8988T (cell line): ENCODE measurements at places on chromosomes 11 and 22.

- no peak for DNase-seq
These were observed 13.8 kb upstream of the FBLN1 start for GRCh38 chr22:45488764-45489370.

DNA sequence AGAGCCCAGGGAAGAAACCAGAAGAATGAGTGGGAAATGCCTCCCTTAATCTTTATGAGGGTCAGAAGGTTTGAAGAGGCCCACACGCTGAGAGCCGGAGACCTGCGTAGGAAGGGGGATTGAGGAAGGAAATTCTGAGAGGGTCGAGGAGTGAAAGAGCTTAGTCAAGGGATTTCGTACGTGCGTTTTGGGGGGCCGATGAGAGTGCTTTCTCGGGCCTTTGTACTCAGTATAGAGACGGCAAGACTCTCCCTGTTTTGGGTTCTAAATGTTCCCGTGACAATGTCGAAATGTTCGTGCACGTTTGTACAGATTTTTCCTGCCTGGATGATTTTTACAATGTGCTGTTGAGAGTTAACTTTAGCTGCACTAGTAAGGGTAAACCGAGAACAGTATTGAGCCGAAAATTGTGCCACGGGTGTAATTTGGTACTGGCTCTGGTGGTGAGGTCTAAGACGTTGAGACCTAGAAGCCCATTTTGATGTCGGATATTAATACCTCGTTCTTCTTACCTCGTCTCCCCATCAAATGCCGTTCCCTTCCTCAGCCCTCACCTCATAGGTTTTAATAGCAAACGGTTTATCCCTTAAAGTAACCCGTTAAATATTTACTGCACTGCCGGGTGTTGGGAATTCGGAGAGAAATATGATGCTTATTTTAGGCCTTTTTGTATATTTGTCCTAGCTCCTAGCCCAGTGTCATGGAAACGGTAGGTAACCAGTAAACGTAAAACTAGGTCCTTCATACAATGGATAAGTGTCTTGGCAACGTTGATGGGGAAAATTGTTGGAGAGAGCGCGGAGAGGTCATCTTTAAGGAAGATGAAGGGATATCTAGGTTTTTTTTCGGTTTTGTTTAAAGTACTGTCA is 734 bp downstream of the C11orf58 start:
- no peak for DNase-seq

GRCh38 chr11:9765320-9766101 is 101.6 kb downstream of the SWAP70 start:
- DNase-seq = no peak

DNA sequence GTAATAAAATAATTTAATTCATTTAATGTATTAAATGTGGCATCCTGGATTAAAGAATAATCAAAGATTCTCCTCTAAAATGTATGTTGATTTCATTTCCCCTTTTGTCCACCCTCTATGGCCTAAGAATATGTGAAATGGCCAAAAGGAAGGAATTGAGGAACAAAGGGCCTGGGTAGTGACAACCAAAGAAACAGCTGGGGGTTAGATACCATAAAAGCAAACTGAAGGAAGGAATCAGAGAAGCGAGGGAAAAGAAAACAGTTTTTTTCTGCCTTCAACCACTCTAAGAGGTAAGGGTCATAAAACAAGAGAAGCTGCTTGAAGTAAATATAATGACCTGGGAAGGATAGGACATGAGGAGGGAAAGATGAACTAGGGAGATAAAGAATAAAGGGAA is 139.3 kb downstream of the FAM76B start:
- no peak for DNase-seq

DNA sequence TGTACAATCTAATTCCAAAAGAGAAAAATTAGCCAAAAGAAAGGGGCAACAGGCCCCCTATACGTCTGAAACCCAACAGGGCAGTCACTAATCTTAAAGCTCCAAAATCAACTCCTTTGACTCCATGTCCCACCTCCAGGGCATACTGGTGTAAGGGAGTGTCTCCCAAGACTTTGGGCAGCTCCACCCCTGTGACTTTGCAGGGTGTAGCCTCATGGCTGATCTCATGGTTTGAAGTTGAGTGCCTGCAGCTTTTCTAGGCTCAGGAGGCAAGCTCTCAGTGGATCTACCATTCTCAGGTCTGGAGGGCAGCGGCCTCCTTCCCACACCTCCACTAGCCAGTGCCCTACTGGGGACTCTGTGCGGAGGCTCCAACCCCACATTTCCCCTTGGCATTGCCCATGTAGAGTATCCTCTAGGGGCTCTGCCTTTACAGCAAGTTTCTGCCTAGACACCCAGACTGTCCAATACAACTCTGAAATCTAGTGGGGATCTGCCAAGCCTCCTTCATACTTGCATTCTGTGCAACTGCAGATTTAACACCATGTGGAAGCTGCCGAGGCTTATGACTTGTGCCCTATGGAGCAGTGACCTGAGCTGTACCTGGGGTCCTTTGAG is 94.5 kb downstream of the TRIM29 start:
- no peak for DNase-seq

- DNase-seq = no peak
These were observed 4.5 kb downstream of the CLMP start for GRCh38 chr11:123190518-123190917.

DNA sequence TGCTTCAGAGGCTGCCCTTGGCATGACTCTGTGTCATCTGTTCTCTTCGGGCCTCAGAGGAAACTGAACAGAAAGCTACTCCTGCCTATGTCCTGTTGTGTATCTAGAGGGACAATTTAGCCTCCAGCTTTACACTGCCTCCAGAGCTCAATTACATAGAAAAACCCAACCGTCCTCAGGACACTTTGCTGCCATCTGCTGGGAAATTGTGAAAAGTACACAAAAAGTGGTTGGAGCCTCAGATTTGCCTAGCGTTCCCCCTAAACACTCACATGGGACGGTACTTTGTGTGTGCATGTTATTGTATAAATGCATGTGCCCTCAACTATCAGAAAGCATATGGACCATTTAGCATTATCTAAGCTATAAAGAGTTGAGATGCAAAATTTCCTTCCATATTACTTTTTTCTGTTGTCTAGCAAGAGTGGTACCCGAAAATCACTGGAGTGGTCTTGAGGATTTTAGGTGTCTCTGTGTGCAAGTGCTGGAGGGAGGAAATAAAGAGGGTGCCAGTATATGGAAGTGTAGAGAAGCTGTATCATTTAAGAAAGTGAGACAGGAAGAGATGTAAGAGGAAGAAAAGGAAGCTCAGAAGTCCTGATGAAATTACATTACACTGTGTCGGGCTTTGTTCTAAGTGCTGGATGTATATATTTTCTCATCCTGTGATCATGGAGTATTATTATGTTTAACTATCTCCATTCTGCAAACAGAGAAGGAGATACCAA is 8.7 kb upstream of the MS4A4E start:
- no peak for DNase-seq

- no peak for DNase-seq
These were observed 455.8 kb downstream of the MIAT start for GRCh38 chr22:27113211-27113635.

- DNase-seq = no peak
These were observed 115.8 kb upstream of the PARVA start for GRCh38 chr11:12261551-12261950.

- no peak for DNase-seq
These were observed 971 bp downstream of the TUBGCP6 start for GRCh38 chr22:50243685-50244419.

DNA sequence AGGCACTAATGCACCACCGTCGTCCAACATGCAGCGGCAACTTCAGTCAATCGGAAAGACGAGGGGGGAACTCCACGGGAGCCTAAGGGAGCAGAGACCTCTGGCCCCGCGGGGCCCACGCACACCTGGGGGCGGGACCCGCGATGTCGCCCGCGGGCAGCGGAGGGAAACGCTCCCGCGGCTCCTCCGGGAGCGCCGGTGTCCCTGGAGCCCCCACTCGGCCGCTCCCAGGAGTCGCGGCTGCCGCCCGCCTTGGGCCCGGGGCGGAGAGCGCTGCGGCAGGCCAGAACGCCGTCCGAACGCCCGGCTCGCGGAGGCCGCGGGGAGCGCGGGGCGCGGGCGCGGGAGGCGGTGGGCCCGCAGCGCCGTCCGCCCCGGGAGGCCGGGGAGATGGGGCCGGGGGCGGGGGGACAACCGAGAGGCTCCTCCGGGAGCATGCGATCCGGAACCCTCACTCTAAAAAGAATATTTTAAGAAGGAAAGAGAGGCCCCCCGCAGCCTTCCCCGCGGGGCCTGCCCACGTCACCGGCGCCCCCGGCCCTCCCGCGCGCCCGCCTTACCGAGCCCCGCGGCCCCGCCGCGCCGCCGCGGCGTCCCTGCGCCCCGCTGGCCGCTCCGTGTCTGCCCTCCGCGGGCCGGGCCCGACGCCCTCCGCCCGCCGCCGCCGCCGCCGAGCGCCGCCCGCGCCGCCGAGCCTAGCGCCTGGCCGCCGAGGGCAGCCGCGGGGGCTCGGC is 86.6 kb upstream of the ARHGAP32 start:
- peak; percentile 44 for DNase-seq

GRCh38 chr11:727281-727701 is 20.0 kb upstream of the TALDO1 start:
- peak; percentile 71 for DNase-seq

GRCh38 chr11:12306830-12307229 is 70.5 kb upstream of the PARVA start:
- no peak for DNase-seq

GRCh38 chr11:86811637-86812321 is 11.4 kb downstream of the PRSS23 start:
- DNase-seq = no peak

DNA sequence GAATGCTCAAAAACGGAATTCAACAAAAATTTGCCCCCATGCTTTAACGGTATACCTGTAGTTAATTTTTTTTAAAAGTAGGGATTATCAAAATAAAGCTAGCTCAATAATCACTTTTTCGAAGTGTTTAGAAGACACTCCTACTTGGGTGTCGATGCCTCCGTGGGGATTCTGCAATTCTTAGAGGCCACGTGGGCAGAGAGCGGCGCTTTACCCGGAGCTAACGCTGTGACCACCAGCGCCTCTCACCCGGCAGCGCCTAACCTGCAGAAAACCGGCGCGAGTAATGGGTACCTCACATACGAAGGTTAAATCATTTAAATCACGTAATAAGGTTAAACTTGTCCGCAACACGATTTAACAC is 583 bp downstream of the TAF1D start:
- DNase-seq = peak; percentile 22

- peak; percentile 38 for DNase-seq
These were observed 14.5 kb upstream of the MB start for GRCh38 chr22:35631597-35631996.

- no peak for DNase-seq
These were observed 74.1 kb downstream of the PIWIL4 start for GRCh38 chr11:94641167-94641761.

- DNase-seq = no peak
These were observed 111.2 kb upstream of the FGF3 start for GRCh38 chr11:69930081-69931059.

- no peak for DNase-seq
These were observed 4.7 kb upstream of the C11orf86 start for GRCh38 chr11:66970371-66970806.

- DNase-seq = no peak
These were observed 625.9 kb downstream of the TBC1D22A start for GRCh38 chr22:47388331-47388730.

DNA sequence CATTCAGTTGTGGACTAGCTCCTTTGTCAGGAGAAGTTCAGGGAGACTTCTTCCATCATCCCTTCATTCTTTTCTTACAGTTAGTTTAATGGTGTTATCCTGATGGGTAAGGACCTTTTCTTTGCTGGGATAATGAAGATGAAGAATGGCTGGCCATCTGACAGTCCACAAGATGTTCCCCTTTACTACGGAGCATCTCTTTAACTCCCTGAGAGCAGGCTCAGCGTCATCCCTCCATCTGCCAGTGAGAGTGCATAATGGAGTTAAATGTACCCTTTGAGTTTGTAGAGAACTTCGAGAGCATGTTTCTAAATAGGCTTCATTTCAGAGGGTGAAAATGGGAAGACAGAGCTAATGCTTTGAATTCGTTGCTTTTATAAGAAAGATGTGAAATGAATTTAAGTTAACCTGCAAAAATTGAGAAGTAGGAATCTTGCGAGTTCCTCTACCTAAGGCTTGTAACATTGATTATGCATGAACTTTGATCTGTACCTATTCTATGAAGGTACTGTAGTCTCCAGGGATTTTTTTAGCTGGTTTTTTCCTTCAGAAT is 1.7 kb downstream of the EP300 start:
- DNase-seq = no peak

- no peak for DNase-seq
These were observed 755.8 kb downstream of the NTM start for GRCh38 chr11:132125988-132126871.

GRCh38 chr22:24474221-24474620 is 20.9 kb upstream of the UPB1 start:
- DNase-seq = no peak

DNA sequence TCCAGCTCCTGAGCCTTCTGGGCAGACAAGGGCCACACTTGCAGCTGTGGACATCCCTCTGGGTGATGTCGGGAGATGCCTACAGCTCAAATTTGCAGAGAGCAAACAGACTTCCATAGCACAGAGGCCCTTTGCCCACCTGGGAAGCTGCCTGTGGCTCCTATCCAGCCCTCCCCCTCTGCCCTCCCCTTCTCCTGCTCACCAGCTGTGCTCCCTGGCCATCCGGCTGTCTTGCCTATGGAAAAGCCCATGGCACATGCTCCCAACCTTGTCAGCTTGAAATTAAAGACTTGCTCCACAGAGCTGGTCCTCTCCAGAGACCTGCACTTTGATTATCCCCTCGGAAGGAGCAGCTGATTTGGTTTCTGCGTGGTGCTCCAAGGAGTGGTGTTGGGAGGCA is 118.9 kb upstream of the NECTIN1 start:
- DNase-seq = no peak

DNA sequence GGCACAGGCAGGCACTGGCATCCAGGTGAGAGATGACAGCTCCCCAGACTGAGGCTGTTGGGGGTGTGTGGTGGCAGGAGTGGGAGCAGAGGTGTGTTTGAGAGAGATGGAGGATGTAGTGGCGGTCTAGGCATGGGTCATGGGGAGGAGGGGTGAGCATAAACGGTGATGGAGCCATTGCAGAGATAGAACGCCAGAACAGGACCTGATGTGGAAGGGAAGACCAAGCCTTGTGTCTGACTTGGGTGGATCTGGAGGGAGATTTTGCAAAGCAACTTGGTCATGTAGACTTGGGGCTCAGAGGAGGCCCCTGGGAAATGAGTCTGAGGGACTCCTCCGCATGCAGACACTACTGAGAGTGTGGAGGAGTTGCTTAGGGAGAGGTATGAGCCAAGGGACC is 50.0 kb upstream of the CLDN5 start:
- no peak for DNase-seq

GRCh38 chr11:47477323-47477722 is 28.4 kb upstream of the RAPSN start:
- DNase-seq = no peak

DNA sequence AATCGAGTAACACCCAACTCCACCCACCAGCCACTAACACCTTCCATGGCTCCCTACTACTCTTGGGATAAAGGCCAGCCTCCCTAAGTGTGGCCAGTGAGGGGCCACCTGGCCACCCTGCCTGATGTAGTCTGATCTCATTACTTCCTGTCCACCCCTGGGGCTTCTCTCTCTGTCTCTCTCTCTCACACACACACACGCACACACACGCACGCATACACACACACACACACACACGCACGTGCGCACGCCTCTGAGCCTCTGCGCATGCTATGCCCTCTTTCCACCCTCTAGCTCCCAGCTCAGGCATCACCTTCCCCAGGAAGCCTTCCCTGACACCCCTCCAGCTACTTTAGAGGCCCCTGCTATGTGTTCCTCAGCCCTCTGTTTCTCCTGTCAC is 3.9 kb downstream of the MFNG start:
- DNase-seq = no peak

- DNase-seq = no peak
These were observed 97.2 kb downstream of the JRKL start for GRCh38 chr11:96486890-96487611.
